ENCODE measurements at places on chromosomes 4 and X.

- DNase-seq = no peak
These were observed 215.4 kb downstream of the UGT8 start for GRCh38 chr4:114813961-114814360.

DNA sequence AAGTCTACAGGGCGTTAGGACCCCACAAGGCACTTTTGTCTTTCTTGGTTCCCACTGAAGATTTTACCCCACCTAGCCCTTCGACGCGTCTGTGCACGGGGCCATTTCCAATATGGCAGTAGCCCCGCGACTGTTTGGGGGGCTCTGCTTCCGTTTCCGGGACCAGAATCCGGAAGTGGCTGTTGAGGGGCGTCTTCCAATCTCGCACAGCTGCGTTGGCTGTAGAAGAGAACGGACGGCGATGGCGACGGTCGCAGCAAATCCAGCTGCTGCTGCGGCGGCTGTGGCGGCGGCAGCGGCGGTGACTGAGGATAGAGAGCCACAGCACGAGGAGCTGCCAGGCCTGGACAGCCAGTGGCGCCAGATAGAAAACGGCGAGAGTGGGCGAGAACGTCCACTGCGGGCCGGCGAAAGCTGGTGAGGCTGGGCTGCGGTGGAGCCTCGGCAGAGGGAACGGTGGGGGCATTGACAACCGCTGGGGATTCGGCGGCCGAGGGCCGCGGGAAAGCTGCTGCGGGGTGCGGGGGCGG lies at the start of gene USP11:
USP11 (plus strand) TSS at position 207 of the 530 bp plus-strand sequence; CDS start at position 242, 35 bp downstream.
- peak; percentile 81 for DNase-seq

DNA sequence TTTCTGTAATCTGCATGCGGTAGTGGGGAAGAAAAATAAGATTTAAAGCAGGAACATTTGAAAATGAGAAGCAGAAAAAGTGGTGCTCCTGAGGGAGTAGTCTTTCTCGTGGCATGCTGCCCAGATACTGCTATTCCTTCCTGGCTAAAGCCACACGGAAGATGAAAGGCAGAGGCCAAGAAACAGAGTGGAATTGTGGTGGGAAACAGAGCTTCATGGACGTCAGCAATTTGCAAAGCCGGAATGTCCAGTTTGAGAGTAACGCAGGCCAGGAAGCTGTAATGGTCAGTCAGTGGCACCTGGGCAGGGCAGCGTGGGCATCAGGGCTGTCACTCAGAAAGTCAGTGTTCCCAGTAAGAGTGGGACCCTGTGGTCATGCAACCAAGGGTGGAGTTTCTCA lies 63.7 kb upstream of the FMR1 start:
- no peak for DNase-seq

DNA sequence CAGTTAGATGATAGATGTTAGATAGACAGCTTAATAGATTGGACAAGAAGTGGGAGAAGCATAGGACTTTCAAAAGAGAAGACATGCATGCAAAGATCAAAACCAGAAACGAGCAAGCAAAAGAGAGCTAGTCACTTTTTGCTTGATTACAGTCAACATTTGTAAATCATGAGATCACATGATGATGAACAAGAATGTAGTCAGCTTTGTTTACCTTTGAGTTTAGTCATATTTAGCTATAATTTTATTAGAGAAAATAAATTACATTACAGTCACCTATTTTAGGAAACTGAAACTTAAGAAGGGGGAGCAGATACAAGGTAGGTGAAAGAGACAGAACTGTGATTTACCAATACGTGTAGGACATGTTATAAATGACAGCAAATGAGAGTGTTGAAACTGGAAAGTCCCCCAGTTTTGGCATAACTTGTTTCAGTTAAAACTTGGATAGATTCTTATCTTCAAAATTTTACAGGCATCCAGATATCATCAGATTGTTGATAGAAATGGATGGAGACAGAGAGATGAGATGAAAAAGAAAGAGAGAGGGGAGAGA lies 1083.1 kb upstream of the PCDH10 start:
- DNase-seq = no peak

DNA sequence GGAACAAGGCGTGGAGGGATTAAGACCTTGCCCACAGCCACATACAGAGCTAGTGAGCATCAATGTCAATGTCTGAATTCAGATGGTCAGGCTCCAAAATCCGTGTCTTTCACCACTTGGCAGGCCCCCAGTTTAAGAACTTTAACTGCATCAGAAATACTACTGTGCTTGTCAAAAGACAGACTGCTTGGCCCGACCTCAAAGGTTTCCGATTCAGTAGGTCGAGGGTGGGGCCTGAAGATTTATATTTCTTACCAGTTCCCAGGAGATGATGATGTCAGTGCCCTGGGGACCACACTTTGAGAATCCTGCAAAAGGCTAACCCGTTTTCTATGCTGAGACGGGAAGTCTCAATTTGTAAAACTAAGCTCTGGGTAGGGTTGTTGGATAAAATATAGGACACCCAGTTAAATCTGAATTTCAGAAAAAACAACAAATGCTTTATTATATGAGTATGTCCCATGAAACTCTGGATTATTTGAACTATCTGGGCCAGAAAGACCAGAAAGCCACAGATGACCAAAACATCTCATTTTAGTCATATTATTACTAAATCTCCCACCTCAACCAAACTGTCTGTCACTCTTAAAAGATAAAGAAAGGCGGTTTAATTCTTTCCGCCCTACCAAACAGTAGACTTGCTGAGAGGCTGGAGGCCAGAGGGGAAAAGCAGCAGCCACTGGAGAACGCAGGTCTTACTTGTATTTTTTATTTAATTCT lies 42.7 kb downstream of the GATB start:
- no peak for DNase-seq

DNA sequence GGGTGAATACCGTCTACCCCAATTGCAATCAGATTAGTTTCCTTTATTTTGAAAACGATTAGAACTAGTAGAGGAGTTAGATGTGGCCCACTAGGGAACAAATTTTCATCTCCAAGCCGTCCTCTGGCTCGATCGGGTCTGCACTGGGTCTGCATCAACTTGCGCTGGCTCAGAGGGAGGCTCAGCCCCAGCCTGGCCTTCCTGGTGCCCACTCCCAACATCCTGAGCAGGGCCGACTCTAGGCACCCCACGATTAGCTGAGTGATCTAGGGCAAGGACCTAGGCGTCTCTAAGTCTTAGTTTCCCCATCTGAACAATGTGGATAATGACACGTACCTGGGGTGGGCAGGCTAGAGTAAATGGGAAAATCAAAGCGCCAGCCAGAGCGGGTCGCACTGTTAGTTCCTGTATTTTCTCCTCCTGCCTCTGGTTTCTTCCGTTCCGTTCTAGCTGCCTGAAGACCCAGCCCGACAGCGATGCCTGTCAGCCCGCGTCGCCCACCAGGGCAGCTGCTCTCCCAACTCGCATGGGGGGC lies 7.7 kb upstream of the HAND2 start:
- no peak for DNase-seq

DNA sequence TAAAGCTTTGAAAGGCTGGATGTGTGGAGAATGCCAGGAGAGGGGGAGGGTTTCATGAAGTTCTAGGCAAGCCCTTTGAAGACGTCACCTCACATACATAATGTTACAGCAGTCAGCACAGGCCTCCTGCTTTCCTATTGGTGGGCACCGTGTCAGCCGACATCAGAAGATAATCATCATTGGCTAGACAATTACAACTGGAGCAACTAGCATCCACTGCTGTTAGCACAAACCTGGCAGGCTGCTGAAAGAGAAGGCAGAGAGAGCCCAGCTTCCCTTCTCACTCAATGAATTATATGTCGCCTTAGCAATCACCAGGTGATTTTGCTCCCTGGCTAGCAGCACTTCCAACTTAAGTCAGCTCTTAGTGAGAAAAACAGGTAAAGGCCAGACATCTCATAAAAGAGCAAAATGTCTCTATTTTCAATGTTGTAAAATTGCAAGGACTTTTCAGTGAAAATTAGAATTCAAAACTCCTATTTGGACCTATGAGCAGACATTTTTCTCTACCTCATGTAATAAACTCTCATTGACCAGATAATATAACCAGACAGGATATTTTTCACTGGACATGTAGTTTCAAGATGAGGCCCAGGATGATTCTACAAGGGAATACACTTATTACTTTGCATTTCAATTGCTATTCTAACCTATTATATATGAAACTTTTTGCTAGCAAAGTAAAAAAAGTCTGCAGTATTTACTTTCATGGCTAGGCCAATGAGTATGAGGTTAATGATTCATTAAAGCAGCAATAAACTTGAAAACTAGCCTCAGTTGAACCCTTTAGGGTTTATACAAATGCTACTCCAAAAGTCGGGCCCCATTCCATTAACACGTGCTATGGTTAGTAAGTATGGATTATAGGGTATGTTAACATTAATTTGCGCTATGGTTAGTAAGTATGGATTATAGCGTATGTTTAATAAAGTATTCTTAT lies 4.3 kb downstream of the ELOVL6 start:
- peak; percentile 84 for DNase-seq

GRCh38 chr4:4637710-4638109 lies 95.9 kb upstream of the STX18 start:
- no peak for DNase-seq

GRCh38 chr4:186067757-186068385 lies 1.1 kb upstream of the TLR3 start:
- peak; percentile 56 for DNase-seq

DNA sequence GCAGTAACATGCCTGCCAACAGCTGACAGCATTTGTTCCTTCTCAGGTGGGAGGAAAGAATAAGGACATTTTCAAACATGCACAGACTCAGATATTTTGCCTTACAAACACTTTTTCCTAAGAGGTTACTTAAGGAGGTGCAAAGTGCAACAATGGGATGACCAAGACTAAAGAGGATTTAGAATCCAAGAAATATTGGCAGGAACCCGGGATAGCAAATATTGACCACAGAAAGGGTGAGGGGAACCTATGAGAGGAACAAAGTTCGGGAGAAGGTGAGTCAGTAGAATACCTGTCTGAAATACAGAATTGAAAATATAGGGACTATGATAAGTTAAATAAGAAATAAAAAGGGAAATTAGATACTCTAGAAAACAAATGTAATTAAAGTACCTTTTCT lies 321.9 kb upstream of the EMCN start:
- no peak for DNase-seq

DNA sequence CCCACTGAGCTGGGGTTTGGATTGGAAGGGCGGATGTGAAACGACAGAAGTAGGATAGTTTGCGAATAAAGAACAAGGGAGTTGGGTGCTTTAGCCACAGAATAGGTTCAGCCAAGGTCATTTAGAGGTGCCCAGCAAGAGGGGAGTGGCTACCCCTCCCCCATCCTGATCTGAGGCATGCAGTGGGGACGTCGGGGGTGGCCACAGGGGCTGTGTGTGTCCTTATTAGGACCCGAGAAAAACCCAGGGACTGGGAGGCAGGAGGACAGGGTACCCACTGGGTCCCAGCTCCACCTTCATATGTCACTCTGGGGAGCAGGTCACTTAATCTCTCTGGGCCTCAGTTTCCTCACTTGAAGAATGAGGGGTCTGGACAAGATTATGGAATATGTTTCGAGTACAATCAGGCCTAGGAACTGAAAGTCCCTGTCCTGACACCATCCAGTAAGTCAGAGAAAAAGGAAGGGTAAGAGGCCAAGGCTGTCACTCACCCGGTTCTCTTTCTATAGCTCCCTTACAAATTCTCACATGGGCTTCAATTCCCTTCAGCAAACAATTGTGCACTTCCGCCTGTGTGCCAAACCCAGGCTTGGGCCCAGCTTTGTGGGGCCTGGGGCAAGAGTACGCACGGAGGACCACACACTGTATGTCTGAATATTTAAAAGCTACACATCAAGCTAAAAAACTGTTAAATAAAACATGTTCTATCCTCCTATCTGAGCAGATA lies 4.2 kb upstream of the NYX start:
- no peak for DNase-seq
